ENCODE measurements at places on chromosomes 2 and 18. TPM values are rescaled to one million over a fixed set of nuclear protein-coding genes. Genes with fewer than 3 reads are reported as not detected.

Gene CYTIP
- total RNA-seq, result not detected

Gene RAB6D
- not detected for total RNA-seq

Gene SP3
- total RNA-seq, result 81.3 TPM

Gene NDUFB3
- 81.4 TPM for total RNA-seq

Gene GREB1L
- total RNA-seq, result 0.30 TPM

Gene ASB18
- not detected for total RNA-seq

Gene APLF
- total RNA-seq, result 6.3 TPM

Gene MAIP1
- total RNA-seq, result 21.5 TPM

Gene VIL1
- total RNA-seq, result not detected

Gene TOGARAM2
- total RNA-seq, result 0.09 TPM

Gene MAB21L4
- total RNA-seq, result not detected

Gene ABCG5
- total RNA-seq, result not detected

Gene AQP12B
- total RNA-seq, result not detected

Gene EPB41L3
- 3.6 TPM for total RNA-seq

Gene ALPI
- not detected for total RNA-seq

Gene OTOS
- not detected for total RNA-seq

Gene TBR1
- total RNA-seq, result under 0.01 TPM

Gene PLGLB2
- 0.30 TPM for total RNA-seq

Gene GKN1
- total RNA-seq, result not detected

Gene CNTNAP5
- not detected for total RNA-seq

Gene PAX8
- total RNA-seq, result 0.65 TPM

Gene HTR2B
- total RNA-seq, result 2.1 TPM

Gene VWA3B
- total RNA-seq, result 0.09 TPM

Gene B3GNT7
- under 0.01 TPM for total RNA-seq

Gene ITGB1BP1
- total RNA-seq, result 29.1 TPM

Gene CYS1
- 0.37 TPM for total RNA-seq

Gene MBD1
- 79.3 TPM for total RNA-seq

Gene IL1F10
- total RNA-seq, result not detected

Gene TMEFF2
- 5.6 TPM for total RNA-seq

Gene QPCT
- total RNA-seq, result 44.5 TPM

Gene IGFBP2
- total RNA-seq, result 8.9 TPM

Gene ITGB6
- total RNA-seq, result 0.60 TPM

Gene PLEKHM3
- total RNA-seq, result 11.6 TPM

Gene PCARE
- not detected for total RNA-seq

Gene SPDYA
- 0.89 TPM for total RNA-seq

Gene TEKT4
- total RNA-seq, result not detected

Gene SCYGR6
- total RNA-seq, result not detected

Gene DYSF
- 0.30 TPM for total RNA-seq

Gene NDC80
- 11.9 TPM for total RNA-seq

Gene LYG1
- total RNA-seq, result 0.14 TPM

Gene ZSWIM2
- total RNA-seq, result not detected

Gene ADCYAP1
- total RNA-seq, result not detected

Gene PSMA8
- not detected for total RNA-seq

Gene LYG2
- total RNA-seq, result not detected

Gene CREG2
- 0.46 TPM for total RNA-seq

Gene POTEC
- not detected for total RNA-seq

Gene IL36RN
- total RNA-seq, result not detected

Gene ANKRD30BL
- not detected for total RNA-seq

Gene IGFBP5
- 1,007 TPM for total RNA-seq

Gene CDH2
- total RNA-seq, result 523 TPM

Gene SNRNP200
- total RNA-seq, result 47.8 TPM

Gene CERKL
- total RNA-seq, result not detected

Measured in smooth muscle cell of the umbilical artery (primary cell).